ENCODE measurements at places on chromosomes 5 and 9.

- DNase-seq, result no peak
Measured at GRCh38 chr9:104240890-104241289, 146.8 kb downstream of the SMC2 start.

- DNase-seq, result no peak
Measured at GRCh38 chr9:79185866-79186265, 385.9 kb upstream of the TLE4 start.

DNA sequence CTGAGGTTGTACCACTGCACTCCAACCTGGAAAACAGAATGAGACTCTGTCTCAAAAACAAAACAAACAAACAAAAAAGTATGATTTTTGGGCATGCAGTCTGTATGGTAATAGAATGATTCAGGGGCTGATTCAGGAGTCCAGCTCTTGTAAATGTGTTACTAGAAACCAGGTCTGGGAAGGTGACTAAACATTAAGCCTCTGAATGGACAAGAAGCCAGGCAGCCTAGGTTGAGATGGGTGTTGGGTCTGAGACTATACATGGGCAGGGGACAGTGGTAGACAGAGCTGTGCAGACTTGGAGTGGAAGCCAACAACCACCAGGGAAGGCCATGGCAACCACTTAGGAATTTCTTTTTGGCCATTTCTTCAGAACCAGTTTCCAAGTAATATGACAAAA is 64.9 kb upstream of the TLE1 start:
- no peak for DNase-seq

DNA sequence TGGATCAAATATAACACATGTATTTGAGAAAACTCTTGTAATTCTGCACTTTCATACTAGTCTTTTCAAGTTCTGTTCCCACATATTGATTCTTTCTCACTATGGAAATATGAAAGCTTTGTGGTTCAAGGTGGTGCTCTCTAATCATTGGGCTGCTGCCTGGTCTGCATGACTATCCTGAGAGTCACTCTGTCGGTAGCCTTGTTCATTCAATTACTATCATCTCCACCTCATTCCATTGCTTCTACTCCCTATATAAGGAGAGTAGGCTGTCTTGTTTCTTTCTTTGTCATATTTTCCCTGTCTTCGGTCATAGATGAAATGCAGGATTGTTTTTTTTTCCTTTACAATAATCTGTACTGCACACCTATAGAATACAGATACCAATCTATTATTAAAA is 341.4 kb upstream of the ACTBL2 start:
- DNase-seq, result no peak

DNA sequence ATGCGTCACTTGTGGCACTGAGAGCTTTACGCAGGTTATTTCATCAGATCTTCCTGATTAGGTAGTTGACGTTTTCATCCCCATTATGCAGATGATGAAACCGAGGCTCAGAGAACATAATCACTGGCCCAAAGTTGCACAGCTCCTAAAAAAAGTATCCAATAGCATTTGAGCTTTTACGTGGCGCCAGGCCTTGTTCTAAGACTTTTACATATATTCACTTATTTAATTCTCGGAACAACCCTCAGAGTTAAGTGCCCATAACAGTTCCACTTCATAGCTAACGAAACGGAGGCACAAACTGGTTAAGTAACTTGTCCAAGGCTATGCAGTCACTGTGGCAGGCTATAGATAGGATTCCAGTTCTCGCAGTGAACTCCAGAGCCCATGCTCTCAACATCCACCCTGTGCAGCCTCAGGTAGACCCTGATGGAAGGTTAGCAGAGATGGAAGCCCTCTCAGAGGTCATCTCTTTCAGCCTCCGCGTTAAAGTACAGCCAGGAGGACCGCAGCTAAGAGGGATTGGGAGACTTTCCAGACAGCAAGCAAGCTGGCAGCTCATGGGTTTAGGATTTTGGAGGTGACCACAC is 39.3 kb downstream of the AMBP start:
- no peak for DNase-seq

DNA sequence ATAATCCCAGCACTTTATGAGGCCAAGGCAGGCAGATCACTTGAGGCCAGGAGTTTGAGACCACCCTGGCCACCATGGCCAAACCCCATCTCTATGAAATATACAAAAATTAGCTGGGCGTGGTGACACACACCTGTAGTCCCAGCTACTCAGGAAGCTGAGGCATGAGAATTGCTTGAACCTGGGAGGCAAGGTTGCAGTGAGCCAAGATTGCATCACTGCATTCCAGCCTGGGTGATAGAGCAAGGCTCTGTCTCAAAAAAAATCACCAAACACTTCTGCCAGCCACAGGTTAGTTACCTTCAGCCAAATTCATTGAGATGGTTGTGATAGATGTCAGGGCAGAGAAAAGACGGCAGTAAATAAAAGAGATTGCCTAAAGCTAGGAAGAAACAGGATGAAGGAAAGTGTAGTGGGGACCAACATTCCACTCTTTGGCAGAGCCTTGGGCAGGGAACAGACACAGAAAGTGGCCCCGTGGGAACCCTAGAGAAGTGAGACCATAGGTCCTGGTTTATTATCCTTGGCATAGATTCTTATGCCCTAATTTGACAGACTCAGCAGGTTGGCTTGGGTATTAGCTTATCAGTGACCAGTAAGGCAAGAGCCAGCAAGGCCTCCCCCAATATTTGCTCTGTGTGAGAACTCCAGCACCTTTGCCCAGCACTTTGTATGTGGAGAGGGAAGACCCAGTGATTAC is 5.5 kb upstream of the CEP120 start:
- no peak for DNase-seq

DNA sequence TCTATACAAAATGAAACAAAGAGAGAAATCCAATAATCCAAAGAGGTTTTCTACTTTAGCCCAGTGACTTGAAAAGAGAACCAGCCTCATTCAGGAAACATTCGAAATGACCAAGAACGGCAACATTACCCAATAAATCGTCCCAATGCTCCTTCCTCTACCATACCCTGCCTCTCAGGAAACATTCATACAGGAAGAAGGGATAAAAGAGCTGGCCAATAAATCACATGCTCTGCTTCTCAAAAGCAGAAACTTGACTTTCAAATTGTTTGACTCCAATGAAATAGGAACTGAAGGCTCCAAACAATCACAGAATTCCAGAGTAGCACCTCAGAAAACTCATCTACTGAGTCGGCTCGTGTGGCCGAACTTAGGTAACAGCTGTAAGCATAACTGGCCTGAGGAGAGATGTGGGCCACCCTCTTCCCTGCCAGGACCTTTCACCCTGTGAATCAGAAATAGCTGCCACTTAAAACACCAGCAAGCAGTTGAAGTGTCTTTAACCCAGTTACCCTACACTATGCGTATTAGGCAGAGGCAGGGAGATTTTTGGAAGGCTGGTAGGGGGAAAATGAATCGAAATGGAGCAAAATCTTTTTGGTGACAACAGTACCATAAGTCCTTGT is 14.6 kb downstream of the ARL15 start:
- DNase-seq, result no peak

Data from cerebellar nuclear complex (tissue), 1 donor.